Muscle of leg (tissue), 16 donors: ENCODE measurements at places on chromosomes 16 and 17. TPM values are rescaled to one million over a fixed set of nuclear protein-coding genes. Genes with fewer than 3 reads are reported as not detected.
A peak's percentile ranks its signal among the peaks of the same experiment; 100 is the strongest.

CTRB2 gene
- not detected for total RNA-seq

GRCh38 chr17:28572259-28573039 lies 1.1 kb upstream of the PIGS start:
- no peaks in the 10 kb centered on the region for H3K27me3 ChIP-seq
- no peak overlapping the region for H3K4me3 ChIP-seq
- DNase-seq = no peak

DNA sequence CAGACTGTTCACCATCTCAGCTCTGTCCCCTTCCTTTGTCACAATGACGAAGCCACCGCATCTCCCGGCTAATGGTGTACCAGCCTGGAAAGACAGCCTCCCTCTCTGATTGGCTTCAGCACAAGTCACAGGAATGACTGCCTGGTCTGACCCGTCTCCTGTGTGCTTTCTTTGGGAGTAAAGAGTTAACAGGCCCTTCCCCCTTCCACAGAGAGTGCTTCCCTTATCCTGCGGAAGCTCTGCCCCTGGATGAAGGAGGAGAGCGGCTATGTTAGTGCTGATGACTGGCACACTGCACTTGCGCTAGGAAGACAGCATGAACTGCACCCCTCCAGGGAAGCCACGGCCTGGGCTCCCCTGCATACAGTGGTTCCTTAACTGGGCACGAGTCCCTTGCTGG lies 11.3 kb downstream of the USB1 start:
- no peaks in the 10 kb centered on the region for H3K4me1 ChIP-seq
- DNase-seq = no peak
- H3K27me3 ChIP-seq = no peaks in the 10 kb centered on the region
- peaks cover 19% of the 10 kb centered on the region for H3K36me3 ChIP-seq
- no peak overlapping the region for H3K27ac ChIP-seq

DNA sequence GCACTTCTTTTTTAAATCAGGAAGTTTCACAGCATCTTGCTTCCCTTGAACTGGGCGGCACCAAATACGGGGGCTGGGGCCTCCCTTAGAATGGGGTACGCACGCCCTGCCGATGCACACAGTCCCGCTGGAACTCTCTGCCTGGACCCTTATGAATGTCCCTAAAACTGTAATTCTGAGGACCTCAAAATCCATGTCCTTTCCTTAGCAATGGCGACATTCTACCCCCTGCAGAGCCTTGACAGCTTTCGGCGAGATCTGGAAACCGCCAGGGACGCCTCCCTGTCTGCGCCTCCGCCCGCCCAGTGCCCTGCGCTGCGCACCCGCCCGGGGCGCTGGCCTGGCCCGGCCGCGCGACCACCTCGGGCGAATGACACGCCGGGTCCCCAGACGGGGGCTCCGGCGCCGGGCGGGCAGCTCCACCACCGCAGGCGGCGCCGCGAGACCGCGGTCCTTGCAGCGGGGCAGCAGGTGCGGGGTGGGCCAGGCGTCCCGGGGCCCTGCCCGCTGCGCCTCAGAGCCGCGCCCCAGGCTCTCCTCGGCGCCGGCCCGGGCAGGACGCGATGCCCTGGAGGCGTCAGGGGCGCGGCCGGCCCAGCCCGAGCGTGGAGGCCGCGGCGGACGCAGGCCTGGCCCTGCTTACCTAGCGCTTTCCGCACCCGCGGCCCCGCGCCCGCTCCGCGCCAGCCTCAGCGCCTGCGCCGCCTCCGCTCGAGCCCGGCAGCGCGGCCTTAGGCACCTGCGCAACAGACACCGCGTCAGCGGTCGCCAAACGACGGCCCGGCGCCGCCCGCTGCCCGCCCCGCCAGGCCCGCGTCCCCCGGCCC lies 548 bp downstream of the HAGH start:
- no peaks in the 10 kb centered on the region for H3K27me3 ChIP-seq
- peaks cover 25% of the 10 kb centered on the region for H3K36me3 ChIP-seq
- H3K27ac ChIP-seq = no peak overlapping the region
- DNase-seq = no peak
- peak overlapping the region; percentile 41 for H3K4me3 ChIP-seq
- H3K4me1 ChIP-seq = peaks cover 19% of the 10 kb centered on the region

WSB1 gene
- total RNA-seq = 145 TPM

CD19 gene
- total RNA-seq = 0.13 TPM

- H3K36me3 ChIP-seq = no peaks in the 10 kb centered on the region
- H3K4me3 ChIP-seq = no peak overlapping the region
- no peaks in the 10 kb centered on the region for H3K27me3 ChIP-seq
- H3K4me1 ChIP-seq = peaks cover 11% of the 10 kb centered on the region
- no peak overlapping the region for H3K27ac ChIP-seq
Observed at GRCh38 chr16:56998352-56998751, 9.0 kb downstream of the NLRC5 start.

PTGES3L gene
- total RNA-seq = 37.3 TPM

SPATA22 gene
- 0.40 TPM for total RNA-seq

- H3K27me3 ChIP-seq = no peaks in the 10 kb centered on the region
- no peaks in the 10 kb centered on the region for H3K36me3 ChIP-seq
- no peak for DNase-seq
- no peak overlapping the region for H3K4me3 ChIP-seq
- no peak overlapping the region for H3K27ac ChIP-seq
Observed at GRCh38 chr16:54746596-54746995, 184.1 kb upstream of the IRX5 start.

GRCh38 chr17:28759256-28759865 lies 15.6 kb downstream of the TRAF4 start:
- H3K27ac ChIP-seq = no peak overlapping the region
- no peak for DNase-seq
- H3K4me3 ChIP-seq = no peak overlapping the region

DNA sequence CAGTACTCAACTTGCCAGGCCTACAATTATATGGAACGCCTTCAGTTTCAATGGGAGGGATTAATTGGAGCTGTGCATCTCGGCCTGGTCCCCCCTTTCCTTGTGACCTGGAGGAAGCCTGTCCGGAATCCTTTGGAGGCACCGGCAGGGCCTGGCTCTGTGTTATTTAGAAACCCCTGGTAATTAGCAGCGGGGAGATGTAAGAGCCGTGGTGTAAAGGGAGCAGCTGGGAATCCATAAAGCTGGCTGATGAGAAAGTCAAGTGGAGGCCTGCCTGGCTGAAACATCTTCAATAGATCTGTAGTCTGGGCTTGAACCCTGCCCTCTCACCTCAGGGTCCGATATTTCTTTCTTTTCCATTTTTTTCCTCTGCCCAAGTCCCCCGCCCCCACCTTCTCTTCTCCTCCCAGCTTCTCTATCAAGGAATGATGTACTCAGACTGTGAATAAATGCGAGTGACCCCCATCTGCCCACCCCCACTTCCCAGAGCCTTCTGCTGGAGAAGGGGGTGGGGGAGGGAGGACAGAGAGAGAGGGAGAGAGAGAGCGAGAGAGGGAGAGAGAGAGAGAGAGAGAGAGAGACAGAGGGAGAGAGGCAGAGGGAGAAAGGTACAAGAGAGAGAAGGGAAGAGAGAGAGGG lies 495.5 kb upstream of the ZFHX3 start:
- no peak for DNase-seq
- H3K27me3 ChIP-seq = peaks cover 29% of the 10 kb centered on the region
- peaks cover 9% of the 10 kb centered on the region for H3K4me1 ChIP-seq

GRCh38 chr17:70168044-70168976 lies 1.0 kb upstream of the KCNJ2 start:
- peaks cover 11% of the 10 kb centered on the region for H3K27me3 ChIP-seq
- H3K36me3 ChIP-seq = no peaks in the 10 kb centered on the region
- DNase-seq = peak; percentile 88
- peaks cover 8% of the 10 kb centered on the region for H3K4me1 ChIP-seq
- peak overlapping the region; percentile 77 for H3K4me3 ChIP-seq
- H3K27ac ChIP-seq = peak overlapping the region; percentile 94

KRTAP3-2 gene
- total RNA-seq = 0.18 TPM

GRCh38 chr17:71286625-71287024 lies 834.2 kb upstream of the SOX9 start:
- no peak overlapping the region for H3K27ac ChIP-seq
- H3K36me3 ChIP-seq = no peaks in the 10 kb centered on the region
- no peaks in the 10 kb centered on the region for H3K27me3 ChIP-seq
- no peak for DNase-seq
- no peak overlapping the region for H3K4me3 ChIP-seq

DNA sequence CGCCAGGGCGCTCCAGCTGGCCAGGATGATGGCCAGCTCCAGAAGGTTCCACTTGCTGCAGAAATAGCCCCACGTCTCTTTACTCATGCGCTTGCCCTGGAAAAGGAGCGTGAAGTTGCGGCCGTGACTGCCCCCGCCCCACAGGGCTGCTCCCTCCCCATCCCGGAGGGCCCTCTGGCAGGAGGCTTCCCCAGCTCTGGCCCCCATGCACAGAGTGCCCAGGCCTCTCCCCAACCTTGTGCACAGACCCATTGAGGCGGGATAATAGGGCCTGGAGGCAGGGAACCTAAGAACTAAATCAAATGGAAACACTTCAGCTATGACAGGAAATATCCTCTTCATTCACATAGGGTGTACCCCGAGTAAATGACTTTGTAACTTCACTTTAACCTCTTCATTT lies 21.2 kb upstream of the GCSH start:
- no peak for DNase-seq
- H3K4me3 ChIP-seq = no peak overlapping the region
- H3K27ac ChIP-seq = no peak overlapping the region
- H3K36me3 ChIP-seq = no peaks in the 10 kb centered on the region

KIAA0513 gene
- total RNA-seq = 2.9 TPM

GAS2L2 gene
- total RNA-seq = 0.04 TPM

UBB gene
- 1,782 TPM for total RNA-seq

DNA sequence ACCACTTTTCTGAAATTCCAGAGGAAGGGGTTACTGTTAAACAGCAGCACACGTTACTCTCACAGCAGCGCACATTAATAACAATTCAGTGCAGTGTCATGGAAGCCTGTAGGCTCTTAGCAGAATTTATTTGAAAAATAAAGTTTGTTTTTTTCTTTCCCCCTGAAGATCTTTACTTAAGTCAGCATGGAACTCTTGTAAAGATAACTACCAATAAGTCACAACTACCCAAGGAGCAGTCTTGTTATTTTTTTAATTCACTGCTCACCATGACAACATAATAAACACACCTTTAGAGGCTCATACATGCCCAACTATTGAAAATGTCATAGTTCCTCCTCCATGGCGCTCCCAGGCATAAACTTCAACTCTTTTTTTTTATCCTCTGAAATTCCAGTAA lies 31.8 kb upstream of the PSMD7 start:
- peak; percentile 52 for DNase-seq
- no peak overlapping the region for H3K4me3 ChIP-seq
- H3K4me1 ChIP-seq = no peaks in the 10 kb centered on the region
- no peaks in the 10 kb centered on the region for H3K36me3 ChIP-seq

OR4D1 gene
- total RNA-seq = not detected

DNA sequence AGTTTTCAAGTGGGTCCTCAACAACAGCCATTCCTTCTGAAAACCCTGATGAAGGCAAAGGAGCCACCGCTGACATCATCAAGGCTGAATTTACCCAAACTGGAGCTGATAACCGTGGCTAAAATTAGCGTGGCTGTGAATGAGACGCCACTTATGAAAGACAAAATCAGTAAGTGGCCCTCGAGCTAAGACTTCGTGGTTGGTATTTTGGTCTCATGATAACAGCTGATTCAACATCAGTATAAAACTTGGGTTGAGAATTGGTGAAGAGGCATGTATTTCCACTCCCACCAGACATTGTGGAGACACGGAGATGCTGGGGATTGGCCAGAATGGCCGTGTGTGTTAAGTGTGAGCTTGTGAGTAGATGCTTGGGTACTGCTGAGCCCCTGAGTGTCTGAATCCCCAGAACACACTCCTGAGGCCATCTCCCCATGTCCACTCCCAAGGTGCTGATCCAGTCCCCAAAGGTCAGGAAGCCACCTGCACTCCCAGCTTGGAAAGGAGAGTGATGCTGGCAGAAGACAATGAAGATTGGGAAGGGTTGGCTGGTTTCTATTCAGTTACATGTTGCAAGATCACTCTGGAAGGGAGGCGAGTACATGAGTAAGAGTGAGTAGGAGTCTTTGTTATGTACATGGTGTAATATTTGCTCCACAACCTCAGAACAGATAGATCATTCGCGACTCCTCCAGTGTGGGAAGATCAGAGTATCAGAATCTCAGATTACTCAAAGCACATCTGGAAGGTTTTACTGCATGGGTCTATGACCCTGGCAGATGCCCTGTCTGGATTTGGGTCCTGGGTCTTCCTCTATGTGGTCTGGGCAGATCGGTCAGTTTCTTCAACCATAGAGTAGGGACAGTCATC lies 207.7 kb downstream of the HS3ST3A1 start:
- H3K27me3 ChIP-seq = no peaks in the 10 kb centered on the region
- DNase-seq = no peak
- H3K36me3 ChIP-seq = no peaks in the 10 kb centered on the region
- no peak overlapping the region for H3K27ac ChIP-seq

DNA sequence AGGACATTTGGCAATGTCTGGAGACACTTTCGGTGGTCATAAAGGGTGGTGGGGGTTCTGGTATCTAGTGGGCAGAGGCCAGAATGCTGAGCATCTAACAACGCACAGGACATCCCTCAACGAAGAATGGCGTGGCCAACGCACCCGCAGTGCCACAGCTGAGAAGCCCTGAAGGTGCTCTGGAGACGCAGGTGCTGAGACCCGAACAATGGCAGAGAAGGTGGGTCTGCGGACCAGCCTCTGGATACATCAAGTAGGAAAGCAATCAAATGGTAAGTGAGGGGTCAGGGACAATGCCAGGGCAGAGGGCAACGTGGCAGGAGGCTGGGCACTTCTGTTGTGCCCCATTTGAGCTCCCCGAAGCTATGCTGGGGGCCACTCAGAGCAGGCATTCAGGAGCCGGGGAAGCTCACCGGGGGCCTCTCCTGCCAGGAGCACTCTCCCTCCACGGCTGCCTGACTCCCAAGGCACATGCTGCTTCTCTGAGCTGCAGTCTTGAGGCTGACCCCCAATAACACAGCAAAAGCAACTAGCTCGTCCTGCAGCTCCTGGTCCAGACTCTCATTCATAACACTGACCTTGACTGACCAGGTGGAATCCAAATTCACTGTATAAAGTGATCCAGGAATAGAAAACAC lies 26.0 kb downstream of the SPHK1 start:
- H3K4me3 ChIP-seq = no peak overlapping the region
- no peak overlapping the region for H3K27ac ChIP-seq
- H3K36me3 ChIP-seq = peaks cover 9% of the 10 kb centered on the region

- H3K27me3 ChIP-seq = no peaks in the 10 kb centered on the region
- H3K27ac ChIP-seq = peak overlapping the region; percentile 62
- peaks cover 77% of the 10 kb centered on the region for H3K36me3 ChIP-seq
- peaks cover 28% of the 10 kb centered on the region for H3K4me1 ChIP-seq
Observed at GRCh38 chr17:44209786-44210341, 9.6 kb downstream of the UBTF start.

DNA sequence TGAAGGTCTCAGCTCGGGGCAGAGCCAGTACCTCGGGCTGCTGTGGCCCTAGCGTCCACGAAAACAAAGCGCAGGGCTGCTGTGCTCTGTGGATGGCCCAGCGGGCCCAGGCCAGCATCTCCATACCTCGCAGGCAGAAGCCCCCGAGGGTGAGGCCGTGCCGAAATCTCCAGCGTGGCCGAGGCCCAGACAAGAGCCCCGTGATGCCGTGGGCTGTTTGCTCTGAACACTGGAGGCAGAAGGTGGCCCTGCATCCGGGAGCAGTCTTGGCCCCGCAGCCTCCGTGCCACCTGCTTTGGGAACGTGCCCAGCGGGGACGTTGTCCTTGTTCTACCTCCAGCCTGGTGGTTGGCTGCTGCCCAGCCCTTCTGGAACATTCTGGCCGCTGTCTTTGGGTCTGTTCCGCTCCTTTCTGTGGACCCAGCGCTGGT lies 121.4 kb downstream of the BANP start:
- H3K27me3 ChIP-seq = no peaks in the 10 kb centered on the region
- H3K27ac ChIP-seq = no peak overlapping the region
- peaks cover 23% of the 10 kb centered on the region for H3K4me1 ChIP-seq

DHODH gene
- total RNA-seq = 7.2 TPM

- H3K36me3 ChIP-seq = no peaks in the 10 kb centered on the region
- peaks cover 12% of the 10 kb centered on the region for H3K4me1 ChIP-seq
- peak; percentile 84 for DNase-seq
- peaks cover 2% of the 10 kb centered on the region for H3K27me3 ChIP-seq
- H3K27ac ChIP-seq = peak overlapping the region; percentile 69
Observed at GRCh38 chr17:81371910-81372760, 23.1 kb upstream of the BAHCC1 start.

TP53TG3 gene
- not detected for total RNA-seq
